ENCODE measurements at places on chromosomes 5 and 9.

DNA sequence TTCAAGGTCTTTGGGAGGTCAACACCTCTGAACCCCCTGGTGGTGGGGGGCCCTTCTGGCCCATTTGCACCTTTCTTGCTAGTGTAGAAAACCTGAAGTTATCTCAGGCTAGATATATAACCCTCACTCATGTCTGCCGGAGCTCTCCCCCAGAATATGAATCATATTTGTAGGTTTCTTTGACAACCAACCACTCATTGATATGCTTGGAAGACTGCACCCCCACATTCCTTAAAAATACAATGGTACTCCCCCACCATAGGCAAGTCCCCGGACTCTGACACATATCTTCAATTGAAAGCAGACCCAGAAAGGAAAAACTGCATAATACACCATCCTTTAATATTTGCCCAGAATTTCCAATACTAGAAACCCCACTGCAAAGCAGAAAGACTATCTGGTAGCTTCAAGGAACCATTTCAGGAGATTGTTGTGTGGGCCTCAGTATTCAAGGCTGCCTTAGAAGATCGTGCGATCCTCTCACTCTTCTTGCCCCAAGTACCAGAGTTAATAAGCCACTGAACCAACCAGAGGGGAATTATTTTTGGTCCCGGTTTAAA, 978 bp upstream of the UBE2B start:
- DNase-seq: peak; percentile 16

GRCh38 chr9:111632060-111632459, 926 bp downstream of the DNAJC25 start:
- DNase-seq: no peak

DNA sequence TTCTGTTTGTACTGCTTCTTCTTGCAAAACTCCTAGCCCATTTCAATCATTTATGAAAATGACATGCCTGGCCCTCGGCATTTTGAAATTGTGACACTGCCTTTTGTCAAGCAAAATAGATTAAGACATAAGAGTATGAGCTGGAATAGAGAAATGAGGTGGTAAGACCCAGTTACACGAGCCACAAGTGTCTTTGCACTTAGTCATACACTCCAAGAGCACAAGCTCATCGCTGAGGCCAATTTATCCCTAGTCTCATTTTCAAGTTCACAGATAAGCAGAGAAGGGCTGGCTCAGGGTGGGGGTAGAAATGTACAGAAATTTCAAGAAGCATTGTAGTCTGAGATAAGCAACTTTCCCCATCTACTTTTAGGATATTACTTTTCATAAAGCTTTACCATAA, 40.6 kb upstream of the MAP1B start:
- no peak for DNase-seq

DNA sequence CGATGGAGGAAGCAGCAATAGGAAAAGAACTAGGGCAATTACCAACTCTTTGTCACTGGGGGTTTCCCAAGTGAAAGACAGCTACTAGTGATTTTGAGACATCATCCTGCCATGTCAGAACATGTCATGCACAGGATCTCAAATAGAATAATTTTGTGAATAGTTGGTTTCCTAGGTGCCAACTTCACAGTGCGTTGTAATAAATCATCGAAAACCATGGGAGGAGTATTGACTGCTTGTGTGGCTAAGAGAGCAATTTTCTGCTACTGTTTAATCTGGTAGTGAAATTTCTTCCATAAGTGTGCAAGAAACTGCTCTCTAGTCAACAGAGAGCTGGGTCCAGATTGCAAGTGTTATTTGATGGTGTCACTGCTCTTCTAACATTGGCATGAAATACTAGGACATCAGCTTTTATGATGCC, 168.6 kb downstream of the NNT start:
- no peak for DNase-seq

DNA sequence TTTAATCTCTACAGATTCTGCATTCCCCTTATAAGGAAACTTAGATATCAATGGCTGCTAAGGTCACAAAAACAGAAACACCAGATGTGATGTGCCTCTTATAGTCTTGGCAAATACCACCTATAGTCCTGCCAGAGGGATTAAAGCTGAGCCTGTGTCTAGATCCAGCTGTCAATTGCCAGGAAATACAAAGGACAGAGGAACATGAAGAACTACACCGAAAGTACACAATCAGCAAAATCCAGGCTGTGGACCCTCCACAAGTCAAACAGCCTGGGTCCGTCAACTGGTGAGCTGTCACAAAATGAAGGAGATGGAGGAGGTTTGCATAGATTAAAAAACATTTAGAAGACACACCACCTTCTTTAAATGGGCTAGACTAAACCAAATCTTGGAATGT, 85.4 kb downstream of the KLF4 start:
- no peak for DNase-seq

DNA sequence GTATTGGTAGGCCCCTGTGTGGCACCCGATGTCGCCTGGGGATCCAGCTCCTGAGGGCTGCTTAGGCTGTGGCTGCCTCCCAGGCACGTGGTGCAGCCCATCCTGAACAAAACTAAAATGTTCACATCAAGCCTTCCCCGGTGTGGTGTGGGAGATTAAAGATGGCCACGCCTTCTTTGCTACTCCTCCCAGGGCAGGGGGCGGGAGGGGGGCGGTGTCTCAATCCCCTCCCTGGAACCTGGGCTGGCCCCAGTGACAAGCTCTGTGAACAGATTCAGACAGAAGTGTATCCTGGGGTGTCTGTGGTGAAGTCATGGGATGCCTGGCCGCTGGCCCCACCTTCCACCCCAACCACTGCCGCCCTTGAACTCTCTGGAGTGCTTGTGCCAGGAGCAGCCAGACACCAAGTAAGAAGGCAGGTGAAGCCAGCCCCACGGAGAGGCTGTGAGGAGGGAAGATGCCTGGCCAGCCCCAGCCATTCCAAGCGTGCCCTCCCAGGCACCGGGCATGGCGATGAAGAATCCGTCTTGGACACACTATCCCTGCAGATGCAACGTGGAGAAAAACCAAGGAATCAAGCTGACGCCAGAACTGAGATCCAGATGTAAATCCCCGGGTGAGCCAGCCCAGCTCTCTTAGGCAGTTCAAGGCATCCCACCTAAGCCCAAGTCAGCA, 75.8 kb downstream of the AK8 start:
- no peak for DNase-seq

GRCh38 chr9:136775191-136775590, 10.9 kb upstream of the LCN15 start:
- DNase-seq: no peak

DNA sequence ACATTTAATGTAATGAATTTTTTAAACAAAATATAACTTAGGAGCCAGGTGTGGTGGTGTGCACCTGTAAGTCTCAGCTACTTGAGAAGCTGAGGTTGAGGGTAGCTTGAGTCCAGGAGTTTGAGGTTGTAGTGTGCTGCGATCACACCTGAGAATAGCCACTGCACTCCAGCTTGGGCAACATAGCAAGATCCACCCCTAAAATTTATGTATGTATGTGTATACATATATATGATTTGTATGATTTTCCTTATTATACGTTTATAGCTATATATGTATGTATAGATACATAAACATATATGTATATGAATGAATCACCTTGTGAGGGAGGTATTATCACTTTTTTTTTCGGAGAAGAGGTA, 653 bp upstream of the CCNI2 start:
- DNase-seq: no peak

DNA sequence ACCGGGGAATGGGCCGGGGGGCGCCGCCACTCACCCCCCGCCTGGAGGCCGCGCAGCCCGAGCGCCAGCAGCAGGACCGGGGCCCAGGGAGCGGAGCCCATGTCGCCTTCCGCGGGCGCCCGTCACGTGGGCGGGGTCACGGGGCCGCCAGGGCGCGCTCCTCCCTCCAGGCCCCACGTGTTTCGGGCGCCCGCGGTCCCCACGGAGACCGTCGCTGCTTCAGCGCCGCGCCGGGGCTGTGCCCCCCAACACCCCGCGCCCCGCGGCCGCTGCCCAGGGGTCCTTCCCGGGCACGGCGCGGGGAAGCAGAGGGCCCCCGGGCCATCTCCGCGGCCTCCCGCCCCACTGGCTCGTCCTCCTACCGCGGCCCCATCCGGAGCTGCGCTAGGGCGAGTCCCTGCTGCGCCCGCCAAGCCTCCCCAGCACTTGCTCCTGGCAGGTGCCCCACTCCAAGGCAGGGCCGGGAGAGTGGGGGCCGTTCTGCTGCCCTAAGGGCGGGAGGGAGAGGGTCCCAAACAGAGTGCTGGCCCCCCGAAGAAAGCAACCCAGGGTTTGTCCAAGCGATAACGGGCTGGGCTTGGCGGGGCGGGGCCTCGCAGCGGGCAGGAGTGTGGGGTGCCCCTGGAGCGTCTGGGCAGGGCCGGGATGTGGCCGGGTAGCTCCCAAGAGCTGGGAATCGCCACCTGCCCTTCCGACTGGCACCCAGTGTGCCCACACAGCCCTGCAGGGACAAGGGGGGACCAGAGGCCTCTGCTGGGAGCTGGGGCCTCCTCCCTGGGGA, at the start of gene DPP7:
Gene DPP7, minus strand, starts transcription at position 121 of the 781 bp plus-strand sequence. Its CDS starts 20 bp downstream, at position 101.
- peak; percentile 82 for DNase-seq

Measured in activated CD4-positive, alpha-beta memory T cell treated with anti-CD3 and anti-CD28 coated beads for 36 hours (primary cell).